Fibroblast of skin of left biceps (primary cell): ENCODE measurements at places on chromosomes 5 and 9.

- no peak for DNase-seq
These were observed 11.9 kb upstream of the LTC4S start for GRCh38 chr5:179781846-179782245.

GRCh38 chr5:108545301-108545700, 163.4 kb upstream of the FBXL17 start:
- DNase-seq, result no peak

- no peak for DNase-seq
These were observed 61.3 kb downstream of the BOD1 start for GRCh38 chr5:173554989-173555705.

- DNase-seq, result no peak
These were observed 998.5 kb upstream of the CDH6 start for GRCh38 chr5:30195036-30195435.

DNA sequence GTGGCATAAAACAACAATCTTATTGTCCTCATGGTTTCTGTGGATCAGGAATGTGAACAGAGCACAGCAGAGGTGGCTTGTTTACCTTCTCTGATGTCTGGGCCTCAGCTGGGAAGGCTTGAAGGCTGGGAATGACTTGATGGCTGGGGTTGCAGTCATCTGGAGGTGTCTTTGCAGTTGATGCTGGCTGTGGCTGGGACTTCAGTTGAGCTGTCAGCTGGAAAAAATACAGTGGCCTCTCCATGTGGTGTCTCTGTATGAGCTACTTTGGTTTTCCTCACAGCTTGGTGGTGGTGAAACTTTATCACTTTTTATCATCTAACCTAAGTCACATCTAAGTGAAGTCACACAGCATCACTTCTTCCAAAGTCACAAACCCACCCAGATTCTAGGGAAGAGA, 24.7 kb upstream of the STX17 start:
- DNase-seq, result no peak

- DNase-seq, result no peak
These were observed 30.8 kb downstream of the ARHGAP26 start for GRCh38 chr5:142800776-142801494.

DNA sequence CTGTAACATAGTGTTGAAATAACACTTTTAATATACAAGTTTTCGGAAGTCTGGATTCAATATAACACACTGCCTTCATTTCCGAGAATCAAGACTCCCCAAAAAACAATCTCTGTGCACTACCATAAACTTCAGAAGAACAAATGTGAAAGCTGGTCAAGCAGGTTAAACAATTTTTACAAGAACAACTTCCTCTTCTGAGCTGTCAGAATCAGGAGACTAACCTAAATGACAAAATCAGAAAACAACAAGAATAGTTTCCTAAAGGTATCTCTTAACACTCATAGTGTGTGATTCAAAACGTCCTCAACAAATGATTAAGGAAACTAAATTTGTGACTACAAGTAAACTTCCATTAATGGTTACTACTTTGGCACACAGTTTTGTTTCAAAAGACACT, 11.6 kb downstream of the C9orf72 start:
- no peak for DNase-seq

- no peak for DNase-seq
These were observed 107.6 kb upstream of the SPRY4 start for GRCh38 chr5:142432369-142432863.

DNA sequence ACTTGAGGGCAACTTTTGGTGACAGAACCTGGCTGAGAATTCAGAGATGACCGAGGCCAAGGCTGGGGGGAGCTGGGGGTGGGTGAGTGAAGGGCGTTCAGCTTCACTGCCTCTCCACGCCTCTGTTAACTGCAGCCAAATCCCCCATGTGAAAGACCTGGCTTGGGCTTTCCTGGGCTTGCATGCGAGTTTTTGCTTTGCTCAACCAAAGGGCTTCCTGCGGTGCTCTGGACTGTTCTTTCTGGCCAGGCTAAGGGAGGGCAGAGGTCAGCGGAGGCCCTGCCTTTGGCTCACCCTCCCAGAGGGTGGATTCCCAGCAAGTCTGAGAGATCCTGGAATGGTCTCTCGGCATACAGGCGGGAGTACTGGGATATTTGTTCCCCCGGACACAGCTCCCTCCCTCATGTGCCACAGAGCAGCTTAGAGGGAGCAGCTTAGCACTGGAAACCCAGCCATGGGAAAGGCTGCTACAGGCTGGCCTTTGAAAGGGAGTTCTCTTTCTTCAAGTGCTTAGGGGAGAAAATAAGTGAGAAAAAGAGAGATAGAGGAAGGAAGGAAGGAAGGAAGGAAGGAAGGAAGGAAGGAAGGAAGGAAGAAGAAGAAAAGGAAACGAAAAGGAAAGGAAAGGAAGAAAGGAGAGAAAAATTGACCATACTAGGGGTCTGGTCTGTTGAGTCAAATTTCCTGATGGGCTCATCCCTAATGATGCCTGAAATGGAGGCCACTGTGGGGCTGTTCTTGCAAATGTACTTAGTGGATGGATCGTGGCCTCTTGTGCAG, 158.8 kb downstream of the FGF18 start:
- DNase-seq, result no peak

DNA sequence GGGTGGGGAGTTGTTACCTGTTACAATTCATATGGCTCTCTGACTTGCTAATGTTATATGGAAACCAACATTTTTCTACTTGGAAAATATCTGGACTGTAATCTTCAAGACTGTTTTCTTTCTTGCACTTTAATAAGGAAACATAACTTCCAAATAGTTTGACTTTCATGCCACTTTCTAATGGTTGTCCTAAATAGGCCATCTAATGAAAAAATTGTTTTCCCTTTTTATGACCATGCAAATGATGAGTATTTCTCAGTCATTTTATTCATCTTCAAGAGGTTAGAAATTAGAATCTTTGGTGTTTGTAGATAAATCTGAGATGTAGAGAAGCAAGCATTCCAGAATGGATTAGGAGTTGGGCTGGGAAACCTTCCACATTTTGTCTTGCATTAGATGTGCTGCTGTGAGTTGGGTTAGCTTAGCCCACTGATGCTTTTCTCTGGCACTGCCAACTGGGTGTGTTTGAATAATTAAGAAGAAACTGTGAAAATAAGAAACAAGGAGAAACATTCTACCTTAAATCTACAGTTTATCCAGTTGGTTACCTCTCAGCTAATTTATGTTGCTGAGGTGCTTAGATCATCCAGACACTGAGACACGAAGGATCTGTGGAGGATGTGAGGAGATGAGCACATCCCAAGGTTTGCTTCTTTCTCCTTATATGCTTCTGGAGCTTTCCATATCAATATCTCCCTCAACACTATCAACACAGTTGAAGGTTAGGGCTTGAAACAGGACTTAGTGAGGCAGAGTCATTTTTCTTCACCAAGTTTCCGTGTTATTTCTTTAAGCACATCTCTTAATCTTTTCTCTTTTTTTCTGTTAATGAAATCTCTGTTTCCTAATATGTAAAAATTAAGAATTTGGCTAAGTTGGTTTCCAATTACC, 2.7 kb downstream of the RASGRF2 start:
- DNase-seq, result no peak

- no peak for DNase-seq
These were observed 131.0 kb downstream of the PBX3 start for GRCh38 chr9:125878164-125878631.

DNA sequence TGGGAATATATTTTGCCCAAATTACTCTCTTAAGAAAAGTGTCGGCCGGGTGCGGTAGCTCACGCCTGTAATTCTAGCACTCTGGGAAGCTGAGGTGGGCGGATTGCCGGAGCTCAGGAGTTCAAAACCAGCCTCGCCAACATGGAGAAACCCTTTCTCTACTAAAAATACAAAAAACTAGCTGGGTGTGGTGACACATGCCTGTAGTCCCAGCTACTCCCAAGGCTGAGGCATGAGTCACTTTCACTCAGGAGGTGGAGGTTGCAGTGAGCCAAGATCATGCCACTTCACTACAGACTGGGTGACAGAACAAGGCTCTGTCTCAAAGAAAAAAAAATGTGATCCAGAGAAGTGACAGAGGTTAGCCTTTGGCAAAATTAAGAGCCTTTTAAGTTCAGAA, 26.4 kb upstream of the TMEM171 start:
- no peak for DNase-seq

- no peak for DNase-seq
These were observed 77.7 kb downstream of the PLCXD3 start for GRCh38 chr5:41432481-41433253.

DNA sequence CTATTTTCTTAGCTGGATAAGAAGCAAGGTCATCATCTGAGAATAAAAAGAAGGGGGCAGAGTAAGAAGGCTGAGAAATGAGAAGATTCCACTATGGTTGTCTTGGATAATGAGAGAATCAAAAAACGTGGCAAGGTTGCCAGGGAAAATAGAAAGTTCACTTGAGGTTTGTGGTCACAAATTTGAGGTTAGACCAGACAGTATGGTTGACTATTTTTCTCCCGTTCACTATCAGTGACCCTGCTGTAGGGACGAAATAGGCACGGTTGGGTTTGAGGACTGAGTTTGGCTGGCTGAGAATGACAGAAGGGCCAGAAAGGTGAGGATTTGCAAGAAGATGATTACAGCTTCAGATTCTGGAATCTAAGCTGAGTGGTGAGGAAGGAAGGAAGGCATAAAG, 266.0 kb upstream of the ZNF462 start:
- DNase-seq, result no peak

DNA sequence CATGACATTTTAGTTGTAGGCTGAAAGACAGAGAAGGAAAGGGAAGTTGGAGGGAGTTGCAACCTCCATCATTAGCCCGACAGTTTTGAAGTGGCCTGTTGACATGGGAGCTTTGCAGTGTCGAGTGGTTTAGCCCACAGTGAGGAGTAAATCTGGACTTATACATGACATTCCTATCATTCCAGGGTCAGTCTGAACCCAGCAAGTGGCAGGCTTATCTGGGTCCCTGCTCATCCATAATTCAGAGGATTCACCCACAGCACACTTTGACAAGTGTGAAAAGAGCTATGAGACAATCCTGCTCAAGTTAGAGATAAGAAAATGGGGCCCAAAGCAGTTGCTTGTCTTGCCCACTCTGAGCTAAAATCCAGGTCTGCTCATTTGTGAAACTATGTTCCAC, 8.4 kb upstream of the TNC start:
- DNase-seq, result no peak

DNA sequence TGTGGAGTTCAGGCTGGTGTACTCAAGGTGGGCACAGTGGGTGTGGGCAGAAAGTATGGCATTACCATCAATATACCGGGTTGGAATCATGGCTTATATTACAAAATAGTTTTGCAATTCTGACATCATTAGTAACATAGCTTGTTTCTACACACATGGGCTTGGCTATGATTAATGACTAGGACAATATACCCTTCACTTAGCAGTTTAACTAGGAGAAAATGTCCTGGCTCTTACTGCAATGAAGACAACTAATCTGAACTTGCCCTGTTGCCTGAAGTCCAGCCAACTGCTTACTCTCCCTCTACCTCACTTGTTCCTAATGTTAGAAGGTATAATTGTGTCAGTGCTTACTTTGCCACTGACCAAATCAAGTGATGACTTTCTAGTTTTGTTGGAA, 612.5 kb downstream of the EFNA5 start:
- DNase-seq, result no peak

- DNase-seq, result no peak
These were observed 13.9 kb downstream of the GOLPH3 start for GRCh38 chr5:32160228-32160627.

GRCh38 chr5:132688536-132689339, 14.9 kb downstream of the IL4 start:
- DNase-seq, result no peak

DNA sequence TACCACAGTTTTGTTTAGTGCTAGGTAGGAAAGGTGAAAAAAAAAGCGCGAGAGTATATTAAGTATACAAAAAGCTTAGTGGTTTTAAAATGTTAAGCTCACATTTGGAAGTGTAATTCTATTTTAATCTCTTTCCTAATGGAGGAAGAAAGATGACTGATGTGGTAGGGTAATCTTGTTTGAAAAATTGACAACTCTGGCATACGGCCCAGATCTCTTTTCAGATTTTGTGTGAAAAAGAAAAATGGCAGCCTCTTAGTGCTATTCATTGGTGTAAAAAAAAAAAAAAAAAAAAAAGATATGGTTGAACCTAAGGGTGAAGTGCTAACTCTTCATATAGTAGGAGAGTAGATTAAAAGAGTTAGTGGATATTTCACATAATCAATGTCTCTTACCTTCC, 108.0 kb downstream of the ZSWIM6 start:
- no peak for DNase-seq

DNA sequence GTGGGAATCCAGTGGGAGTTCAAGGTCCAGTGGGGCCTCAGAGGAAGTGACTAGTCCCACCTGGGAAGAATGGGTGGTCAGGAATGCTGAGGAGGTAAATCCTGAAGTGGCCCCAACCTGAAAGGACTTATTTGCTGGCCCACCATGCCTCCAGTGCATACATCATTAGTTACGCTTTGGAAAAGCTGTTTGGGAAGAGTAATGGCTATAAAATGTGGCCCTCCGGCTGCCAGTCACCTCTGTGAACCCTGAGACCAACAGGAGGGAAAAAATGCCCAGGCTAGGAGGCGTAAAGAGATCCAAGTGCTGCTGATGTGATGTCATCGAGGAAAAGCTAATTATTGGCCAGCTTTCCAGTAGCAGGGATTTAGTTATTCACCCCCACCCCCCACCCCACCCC, 2.7 kb upstream of the SLC26A2 start:
- DNase-seq, result no peak

- DNase-seq, result no peak
These were observed 81.9 kb downstream of the APBA1 start for GRCh38 chr9:69590266-69590665.

DNA sequence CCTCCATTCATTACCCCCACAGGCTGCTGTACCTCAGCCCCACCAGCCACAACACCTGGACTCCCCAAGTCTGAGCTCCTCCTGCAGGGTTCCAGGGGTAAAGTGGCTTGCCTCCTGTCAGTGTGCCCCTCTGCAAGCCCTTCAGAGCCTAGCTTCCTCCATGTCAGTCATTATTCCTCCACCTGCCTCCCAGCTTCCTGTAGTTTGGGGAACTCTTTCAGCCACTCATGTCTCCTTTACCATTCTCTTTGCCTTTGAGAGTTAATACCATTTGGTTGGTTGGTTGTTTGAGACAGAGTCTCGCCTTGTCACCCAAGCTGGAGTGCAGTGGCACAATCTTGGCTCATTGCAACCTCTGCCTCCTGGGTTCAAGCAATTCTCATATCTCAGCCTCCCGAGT, 36.2 kb downstream of the IRF1 start:
- no peak for DNase-seq

GRCh38 chr5:39024884-39025283, 49.3 kb downstream of the RICTOR start:
- DNase-seq, result no peak

DNA sequence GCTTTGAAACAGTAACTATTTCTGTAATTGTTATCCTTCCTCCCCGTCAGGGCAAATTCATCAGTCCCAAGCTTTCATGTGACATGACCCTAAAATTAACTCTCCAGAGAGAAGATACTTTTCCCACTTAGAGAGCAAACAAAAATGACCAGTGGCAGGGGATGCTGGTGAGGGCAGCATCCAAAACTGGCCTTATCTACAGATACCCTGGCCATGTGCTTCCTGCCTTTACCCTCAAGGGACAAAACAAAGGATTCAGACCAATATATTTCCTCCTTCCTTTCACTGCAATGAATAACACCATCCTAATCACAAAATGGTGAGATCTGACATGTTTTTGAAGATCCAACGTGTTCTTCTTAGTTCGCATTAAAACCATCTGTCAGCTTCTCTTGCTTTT, 267.2 kb downstream of the MAN2A1 start:
- no peak for DNase-seq

- no peak for DNase-seq
These were observed 88.5 kb upstream of the SLC27A6 start for GRCh38 chr5:128876569-128877382.

- DNase-seq, result no peak
These were observed 15.5 kb upstream of the TRIM32 start for GRCh38 chr9:116671605-116672004.
